ENCODE measurements at places on chromosomes 7 and 10.

- no peak for DNase-seq
Observed at GRCh38 chr10:71597821-71598498, 121.6 kb downstream of the C10orf105 start.

DNA sequence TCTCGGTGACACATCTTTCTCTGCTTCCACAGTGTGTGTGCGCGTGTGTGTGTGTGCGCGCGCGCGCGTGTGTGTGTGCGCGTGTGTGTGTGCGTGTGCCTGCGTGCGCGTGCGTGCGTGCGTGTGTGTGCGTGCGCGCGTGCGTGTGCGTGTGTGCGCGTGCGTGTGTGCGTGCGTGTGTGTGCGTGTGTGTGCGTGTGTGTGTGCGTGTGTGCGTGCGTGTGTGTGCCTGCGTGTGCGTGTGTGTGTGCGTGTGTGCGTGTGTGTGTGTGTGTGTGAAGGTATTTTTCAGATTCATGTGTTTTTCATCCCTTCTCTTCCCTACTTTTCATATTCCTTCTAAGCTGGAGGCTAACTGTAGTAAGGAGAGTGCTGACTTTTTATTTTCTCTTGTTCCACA is 148.4 kb downstream of the CREB5 start:
- no peak for DNase-seq

DNA sequence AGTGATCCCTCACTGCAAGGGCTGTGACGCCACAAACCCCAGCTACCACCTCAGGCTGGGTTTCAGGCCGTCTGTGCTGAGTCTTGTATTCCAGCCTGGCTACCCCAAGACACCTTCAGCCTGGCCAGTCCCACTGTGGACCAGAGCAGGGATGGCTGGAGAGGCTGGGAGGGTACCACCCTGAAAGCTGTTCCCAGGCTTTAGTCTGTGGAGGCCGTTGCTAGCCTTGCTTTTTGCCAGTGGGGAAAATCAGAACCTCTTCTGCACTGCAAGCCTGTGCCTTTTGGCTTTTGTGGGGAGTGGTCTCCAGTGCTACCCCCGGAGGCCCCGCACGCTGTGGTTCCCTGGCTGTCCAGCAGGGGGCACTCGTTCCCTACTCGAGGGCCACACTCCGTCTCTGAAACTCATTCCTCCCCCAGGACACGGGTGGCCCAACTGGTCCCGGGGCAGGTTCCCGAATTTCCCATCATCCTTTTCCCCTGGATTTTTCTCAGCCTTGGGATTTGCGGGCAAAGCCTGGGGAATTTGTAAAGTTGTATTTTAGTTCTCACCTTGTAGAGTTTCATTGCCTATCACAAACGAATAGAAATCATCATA is 128.4 kb upstream of the BTBD16 start:
- no peak for DNase-seq

DNA sequence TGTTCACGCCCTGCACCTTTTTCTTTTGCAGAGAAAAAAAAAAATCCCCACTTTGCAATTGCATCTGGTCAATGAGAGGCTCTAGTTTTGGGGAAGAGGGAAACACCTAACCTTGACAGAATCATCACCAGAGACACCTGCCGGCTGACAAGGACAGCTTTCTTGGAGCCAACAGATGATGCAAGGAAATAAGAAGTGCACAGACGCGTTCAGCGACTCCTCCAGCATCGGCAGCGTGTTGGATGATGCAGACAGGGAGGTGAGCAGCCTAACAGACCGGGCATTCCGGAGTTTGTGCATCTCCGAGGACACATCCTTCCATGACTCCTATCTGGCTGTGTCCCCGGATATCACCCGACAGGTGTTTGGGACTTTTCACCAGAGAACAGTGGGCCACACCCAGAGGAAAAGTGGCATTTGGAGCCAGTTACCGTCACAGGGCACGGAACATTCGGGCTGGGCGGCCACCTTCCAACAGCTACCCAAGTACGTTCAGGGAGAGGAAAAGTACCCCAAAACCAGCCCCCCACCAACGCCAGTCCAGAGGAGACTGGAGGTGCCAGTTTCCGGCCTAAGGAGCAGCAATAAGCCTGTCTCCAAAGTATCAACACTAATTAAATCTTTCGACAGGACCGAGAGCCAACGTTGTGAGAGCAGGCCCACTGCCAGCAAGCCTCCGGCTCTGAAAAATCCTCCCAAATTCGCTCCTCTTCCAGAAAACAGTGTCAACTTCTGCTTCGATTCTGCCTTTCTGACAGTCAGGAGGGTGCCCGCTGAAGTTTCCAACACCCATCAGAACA is 23.6 kb downstream of the C10orf71 start:
- DNase-seq = no peak

DNA sequence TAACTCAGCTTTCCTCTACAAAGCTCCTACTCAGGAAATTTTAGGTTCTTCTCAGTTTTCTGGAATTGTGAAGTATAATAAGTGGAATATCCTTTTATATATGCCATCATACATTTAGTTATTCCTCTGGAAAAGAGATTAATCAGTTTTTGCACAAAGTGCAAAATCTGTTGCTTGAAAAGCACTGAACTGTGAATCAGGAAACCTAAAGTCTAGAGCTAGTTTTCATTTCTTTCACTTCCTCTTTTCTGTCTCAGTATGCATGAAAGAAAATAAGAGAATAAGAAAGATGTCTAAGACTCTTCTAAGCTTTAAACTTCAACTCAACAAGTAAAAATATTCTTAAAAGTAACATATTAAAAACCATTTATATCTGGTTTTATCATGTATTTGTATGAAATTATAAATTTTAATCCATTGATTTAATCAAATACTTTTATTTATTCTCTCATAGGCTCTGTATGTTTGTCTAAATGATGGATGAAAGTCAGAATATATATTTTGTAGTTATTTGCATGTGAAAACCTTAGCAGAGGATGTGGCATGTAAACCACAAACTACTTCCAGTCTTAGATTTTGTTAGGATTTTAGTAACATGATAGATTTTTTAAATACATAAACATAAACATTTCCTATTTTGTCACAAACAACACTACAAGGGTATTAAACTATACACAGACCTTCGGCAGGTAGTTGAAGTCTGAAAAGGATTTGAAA is 1073.0 kb downstream of the XPNPEP1 start:
- DNase-seq = no peak

DNA sequence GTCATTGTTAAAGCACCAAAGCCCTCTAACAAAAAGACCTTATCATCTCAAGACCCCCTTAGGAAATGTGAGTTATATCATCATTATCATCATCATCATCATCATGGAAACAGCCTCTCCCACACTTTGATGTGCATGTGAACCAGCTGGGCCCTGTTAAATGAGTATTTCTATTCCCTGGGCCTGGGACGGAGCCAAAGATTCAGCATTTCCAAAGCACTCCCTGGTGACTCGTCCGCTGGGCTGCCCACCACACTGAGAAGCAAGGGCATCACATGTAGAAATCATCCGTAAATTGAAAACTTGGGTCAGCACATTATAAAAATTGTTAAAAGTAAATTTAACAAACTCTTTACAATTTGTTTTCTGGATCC is 88.6 kb downstream of the PTPRN2 start:
- DNase-seq = no peak

- DNase-seq = no peak
Observed at GRCh38 chr7:85232068-85232467, 45.2 kb upstream of the SEMA3D start.

GRCh38 chr10:82813856-82814255 is 938.9 kb downstream of the NRG3 start:
- no peak for DNase-seq

DNA sequence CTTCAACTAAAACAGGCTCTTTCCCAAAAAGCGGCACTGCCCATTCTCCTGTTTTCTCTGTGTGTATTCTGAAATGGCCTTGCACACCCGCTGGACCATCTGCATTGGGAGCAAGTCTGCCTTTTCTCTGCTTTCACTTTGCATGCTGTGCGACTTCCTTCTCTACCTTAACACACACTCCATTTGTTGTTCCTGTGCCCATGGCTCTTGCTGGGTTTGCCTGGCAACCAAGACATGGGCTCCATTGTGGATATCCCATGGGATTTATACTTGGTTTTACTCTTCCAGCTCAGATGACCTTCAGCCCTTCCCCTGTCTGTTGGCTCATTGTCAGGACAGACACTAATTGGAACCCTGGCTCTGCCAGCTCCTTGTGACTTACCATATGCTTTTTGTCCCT is 465.3 kb downstream of the REEP3 start:
- DNase-seq = no peak

DNA sequence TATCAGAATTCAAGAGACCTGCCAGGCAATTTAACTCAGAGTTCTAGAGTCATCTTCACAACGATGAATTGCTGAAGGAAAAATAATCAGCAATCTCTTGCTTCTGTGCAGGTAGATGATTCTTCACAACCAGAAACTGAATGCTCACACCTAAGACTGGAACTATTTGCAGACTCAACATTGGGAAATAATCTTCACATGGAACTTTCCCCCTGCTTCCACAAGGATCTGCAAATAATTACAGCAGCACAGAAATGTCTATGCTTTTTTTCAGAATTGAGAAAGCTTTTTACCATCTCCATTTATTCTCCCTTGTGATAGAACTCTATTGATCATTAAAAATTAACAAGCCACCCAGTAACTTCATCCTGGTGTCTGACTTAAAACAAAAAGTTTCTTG is 282.8 kb downstream of the AHR start:
- DNase-seq = no peak

GRCh38 chr7:33961948-33962347 is 56.6 kb downstream of the BMPER start:
- no peak for DNase-seq

- no peak for DNase-seq
Observed at GRCh38 chr10:119030421-119031250, 1.1 kb downstream of the NANOS1 start.

DNA sequence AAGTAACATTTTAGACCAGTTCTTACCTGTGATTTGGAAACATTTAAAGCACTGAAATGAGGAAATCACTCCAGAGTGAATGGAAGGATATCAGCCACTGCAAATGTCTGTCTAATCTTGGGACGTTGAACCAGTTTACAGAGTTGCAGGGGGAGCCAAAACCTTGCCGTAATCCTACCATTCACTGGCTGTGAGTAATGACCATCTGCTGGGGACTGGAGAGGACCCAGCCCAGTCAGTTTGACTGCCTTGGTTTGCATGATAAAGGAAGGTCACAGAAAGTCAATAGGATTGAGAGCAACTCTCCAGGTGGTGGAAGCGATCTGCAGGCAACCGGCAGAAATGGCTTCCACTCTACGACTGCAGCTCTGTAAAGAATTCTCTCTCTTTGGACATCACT is 167.2 kb downstream of the AKR1D1 start:
- DNase-seq = no peak

DNA sequence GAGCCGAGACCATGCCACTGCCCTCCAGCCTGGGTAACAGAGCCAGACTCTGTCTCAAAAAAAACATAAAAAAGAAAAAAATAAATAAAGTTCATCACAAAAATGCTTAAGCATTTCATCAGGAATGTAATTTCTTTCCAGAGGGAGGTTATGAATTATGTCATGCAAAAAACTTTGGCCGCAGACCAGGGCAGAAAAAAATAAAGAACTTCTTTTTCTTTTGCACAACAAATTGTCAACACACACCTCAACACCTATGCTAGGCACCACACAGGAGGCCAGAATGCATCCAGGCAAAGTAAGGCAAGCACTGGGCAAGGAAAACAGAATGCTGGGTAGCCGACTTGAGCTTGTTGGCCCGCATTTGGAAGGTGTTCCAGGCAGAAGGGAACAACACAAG is 3.9 kb downstream of the C10orf62 start:
- no peak for DNase-seq

- DNase-seq = no peak
Observed at GRCh38 chr7:122770686-122771335, 68.1 kb upstream of the RNF148 start.

DNA sequence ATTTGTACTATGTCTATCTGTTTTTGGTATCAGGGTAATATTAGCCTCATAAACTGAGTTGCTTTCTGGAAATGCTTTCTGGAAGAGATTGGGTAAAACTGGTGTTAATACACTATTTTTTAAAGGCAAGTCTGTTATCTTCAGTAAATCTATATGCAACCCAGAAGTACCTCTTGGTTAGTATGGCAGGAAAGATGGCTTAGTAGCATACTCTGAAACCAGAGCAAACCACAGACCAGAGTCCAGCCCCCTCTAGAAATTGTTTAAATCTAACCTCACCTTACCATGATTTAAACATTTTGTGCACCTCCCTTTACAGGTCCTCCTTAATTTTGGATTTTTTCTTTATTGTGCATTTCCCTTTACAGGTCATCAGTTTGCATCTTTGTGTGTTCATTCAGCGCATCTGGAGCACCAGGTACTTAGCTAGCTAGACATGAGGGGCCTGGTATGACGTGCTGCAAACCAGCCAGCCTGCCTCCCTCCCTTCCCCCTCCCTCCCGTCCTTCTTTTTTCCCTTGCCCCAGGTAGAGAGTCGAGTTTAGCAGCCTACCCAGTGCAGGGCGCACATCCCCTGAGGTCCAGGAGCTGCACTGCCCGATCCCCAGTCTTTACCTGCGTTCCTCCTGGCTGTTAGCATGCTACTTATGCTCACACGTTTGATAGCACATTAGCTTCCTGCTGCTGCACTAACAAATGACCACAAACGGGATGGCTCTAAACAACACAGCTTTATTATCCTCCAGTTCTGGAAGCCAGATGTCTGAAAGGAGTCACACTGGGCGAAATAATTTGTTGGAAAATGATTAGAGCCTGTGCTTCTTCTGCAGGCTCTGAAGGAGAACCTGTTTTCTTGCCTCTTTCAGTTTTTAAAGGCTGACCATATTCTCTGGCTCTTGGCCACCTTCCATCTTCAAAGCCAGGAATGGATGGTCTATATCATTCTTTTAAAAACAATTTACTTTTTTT is 299.9 kb upstream of the HABP2 start:
- DNase-seq = no peak

GRCh38 chr7:33816106-33816505 is 89.2 kb upstream of the BMPER start:
- DNase-seq = no peak

DNA sequence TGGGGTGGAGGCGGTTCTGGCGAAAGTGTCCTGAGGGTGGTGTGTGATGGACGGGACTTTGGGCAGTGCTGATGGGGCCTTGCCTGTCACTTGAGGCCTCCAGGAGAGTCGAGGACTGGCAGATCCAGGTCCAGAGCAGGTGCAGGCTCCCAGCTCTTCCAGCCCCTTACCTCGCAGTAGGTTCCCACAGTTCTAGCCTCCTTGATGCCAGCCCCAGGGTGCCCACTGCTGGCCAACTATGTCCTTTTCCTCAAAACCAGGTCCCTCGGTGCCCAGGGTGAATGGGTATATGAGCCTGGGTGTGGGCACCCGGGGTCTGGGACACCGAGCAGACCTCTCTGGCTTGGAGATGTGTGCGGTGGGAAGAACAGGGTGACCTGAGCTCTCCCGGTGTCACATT is 8.3 kb downstream of the FAM20C start:
- no peak for DNase-seq

DNA sequence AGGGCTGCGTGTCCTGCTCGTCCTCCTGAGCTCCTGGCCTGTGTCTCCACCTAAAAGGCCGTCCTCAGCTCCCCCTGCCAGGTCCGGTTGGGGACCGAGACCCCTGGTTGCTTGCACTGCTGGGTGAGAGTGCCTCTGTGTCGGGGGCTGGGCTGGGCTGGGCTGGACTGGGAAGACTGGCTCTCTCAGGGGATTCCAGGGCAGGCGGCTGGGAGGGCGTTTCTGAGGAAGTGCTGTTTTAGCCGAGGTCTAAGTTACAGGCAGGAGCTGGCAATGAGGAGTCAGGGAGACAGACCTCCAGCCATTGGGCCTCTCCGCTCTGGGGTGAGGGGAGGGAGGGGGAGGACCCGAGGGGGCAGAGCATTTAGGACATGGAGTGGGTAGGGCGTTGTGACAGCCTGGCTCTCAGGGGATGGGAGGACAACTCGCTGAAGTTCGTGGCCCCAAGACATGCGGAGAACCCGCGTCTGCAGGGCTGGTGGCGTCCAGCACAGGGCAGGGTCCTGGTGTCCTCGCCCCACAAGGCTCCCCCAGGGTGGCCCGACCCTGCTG is 20.9 kb downstream of the FOXK1 start:
- no peak for DNase-seq
